ENCODE measurements at places on chromosomes 4 and X. TPM values are rescaled to one million over a fixed set of nuclear protein-coding genes. Genes with fewer than 3 reads are reported as not detected.

Gene STARD8
- 0.31 TPM for total RNA-seq

DNA sequence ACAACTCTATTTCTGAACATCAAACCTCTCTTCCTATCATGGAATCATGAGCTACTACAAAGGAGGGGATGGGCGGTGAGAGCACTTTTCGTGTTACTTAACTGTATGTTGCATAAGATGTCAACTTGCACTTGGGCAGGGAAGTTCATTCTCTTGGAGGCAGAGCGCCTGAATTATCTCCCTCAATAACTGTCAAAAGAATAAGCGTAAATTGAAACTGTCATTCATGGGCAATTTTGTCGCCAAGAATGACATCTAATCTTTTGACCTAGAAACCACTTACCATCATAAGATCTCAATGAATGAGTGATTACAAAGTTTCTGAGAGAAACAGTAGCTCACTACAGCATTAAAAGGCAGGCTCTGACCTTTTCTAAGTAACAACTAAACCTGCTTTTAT lies 23.5 kb upstream of the USP26 start:
- no peak for DNase-seq

DNA sequence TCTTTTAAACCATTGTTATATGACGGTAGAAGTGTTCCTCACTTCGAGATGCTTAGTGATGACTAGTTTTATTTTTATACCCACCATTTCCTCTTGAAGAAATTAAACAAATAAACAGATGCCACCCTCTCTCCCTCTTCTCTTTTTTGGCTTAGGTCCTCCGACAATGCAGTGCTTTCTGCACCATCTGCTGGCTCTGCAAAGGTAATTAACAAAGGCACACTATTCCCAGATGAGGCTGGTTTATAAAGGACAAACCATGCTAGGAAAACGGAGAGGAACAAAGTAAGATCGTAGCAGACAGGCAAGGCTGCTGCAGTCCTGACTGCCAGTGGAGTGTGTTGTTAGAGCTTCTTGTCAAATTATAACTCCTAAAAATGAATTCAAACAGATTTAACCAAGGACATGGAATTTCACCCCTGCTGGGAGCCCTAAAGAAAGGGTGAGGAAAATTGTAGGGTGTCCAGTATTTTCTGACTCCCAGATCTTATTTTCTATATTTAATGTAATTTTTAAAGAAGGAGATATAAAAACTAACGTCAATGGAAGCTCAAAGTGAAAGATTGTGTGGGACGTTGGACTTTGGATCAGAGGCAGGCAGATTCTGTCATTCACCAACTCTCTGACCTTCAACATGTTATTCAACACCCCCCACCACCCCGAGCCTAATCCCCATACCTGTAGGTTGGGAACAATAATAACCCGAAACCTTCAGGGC lies 142.1 kb downstream of the CPEB2 start:
- DNase-seq: no peak

Gene KCNE5
- total RNA-seq: 0.42 TPM

GRCh38 chrX:65866146-65866545 lies 173.7 kb downstream of the VSIG4 start:
- no peak for DNase-seq

Gene TCEAL6
- not detected for total RNA-seq

DNA sequence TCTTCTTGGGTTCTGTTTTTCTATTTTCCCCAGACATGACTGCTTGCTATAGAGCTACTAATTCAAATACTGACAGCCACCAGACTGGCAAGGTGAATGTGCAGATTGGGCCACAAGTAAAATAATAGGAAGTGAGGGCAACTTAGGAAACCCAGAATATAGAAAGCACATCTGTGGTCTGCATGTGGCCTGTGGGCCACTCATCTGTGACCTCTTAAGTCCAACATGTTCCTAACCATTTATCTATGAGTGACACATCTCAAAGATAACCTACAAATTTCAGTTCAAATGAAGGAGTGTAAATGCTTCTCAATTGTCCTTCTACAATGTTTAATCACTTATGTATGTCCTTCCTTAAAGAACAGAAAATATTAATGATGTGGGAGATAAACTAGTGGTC lies 128.9 kb downstream of the REELD1 start:
- no peak for DNase-seq

Gene PF4V1
- total RNA-seq: not detected
